ENCODE measurements at places on chromosomes 5 and 9.

- DNase-seq, result no peak
Measured at GRCh38 chr5:143041461-143041860, 271.3 kb downstream of the ARHGAP26 start.

DNA sequence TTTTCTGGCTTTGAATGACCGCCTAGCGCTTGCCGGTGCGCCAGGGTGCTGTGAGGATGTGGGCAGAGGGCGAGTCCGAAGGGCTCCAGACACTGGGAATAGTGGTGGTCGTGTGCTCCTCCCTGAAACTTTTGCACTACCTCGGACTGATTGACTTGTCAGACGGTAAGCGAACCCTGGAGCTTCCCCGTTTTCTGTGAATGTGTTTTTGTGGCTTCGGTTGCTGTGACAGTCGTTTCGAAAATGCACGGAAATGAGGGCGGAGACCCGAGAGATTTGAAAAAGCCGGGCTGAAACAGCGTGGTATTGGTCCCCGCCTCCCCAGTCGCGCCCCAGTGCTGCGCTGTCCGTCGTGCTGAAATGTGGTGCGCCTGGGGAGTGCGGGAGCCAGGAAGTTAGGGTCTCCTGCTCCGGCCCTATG, 102.5 kb upstream of the GABRP start:
- DNase-seq, result peak; percentile 43

DNA sequence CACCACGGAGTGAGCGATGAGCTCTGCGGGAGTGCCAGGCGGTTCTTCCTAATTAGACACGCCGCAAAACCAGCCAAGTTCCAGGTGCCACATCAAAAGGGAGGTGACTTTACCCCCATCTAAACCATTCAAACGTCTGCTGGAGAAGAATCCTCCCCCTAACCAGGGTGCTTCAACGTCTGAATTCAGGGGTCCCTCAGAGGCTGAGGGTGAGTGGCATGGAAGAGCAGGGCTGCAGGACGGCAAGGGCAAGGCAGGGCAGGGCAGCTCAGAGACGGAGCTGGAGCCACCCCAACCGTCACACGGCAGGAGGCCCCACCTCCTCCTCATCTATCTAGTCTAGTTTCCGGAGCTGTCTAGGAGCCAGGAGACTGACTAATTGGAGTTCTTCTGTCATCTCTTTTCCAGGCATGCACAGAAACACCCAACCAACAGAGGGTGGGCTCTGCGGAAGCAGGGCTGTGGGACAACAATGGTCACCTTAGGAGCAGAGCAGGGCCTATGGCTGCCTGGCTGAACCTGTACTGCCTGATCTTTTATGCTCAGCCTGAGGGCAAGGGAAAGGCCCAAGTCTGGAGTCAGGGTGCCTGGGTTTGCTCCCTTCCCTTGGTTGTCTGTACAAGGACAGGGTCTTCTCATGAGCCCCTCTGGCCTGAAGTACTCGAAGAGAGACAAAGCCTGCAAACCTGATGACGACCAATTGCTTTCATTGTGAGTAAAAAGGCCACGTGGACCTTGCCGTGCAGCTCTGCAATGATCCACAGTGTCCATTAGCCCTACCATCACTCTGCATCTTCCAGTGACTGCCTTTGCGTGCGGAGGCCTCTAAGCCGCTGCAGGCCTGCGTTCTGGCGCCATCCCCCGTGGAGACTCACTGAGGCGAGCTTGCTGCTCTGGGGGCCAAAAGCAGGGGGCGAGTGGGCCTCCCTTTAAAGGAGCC, 81.0 kb upstream of the SLC25A51 start:
- peak; percentile 69 for DNase-seq

- DNase-seq, result no peak
Measured at GRCh38 chr9:14932231-14932630, 22.0 kb upstream of the FREM1 start.

GRCh38 chr9:91698266-91698665, 251.8 kb downstream of the ROR2 start:
- DNase-seq, result no peak
